ENCODE measurements at places on chromosomes 5 and 9.
A peak's percentile ranks its signal among the peaks of the same experiment; 100 is the strongest.

GRCh38 chr9:28332648-28333047 is 759.4 kb upstream of the C9orf72 start:
- DNase-seq = no peak

DNA sequence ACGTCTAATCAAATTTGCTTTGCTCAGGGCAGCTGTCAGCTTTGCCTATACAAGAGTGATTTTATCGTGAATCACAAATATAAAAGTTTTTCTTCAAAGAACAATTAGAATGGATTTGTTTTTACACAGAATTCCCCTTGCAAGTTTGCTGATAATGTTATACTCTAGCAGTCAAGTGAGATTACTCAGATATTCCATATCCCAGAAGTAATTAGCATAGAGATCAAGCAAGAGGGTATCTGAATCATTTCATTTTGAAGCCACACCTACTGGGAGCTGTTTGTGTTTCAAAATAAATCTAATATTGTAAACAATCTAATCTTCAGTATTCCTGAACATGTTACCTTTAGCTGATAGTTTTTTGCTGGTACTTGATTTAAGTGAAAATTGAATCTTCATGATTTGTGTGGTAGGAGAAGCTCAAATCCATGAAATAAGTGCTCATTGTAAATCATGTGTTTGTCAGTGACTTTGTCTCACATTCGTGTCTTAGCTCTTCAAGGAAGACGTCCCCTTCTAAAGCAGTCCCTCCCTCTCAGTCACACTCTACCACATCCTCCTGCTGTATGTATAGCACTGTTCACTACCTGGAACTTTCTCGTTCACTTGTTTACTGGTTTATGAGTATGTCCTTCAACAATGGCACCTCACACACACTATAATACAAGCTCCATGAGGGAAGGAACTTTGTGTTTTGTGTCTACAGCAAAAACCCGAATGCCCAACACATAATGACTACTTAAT is 3.3 kb upstream of the TTC39B start:
- no peak for DNase-seq

DNA sequence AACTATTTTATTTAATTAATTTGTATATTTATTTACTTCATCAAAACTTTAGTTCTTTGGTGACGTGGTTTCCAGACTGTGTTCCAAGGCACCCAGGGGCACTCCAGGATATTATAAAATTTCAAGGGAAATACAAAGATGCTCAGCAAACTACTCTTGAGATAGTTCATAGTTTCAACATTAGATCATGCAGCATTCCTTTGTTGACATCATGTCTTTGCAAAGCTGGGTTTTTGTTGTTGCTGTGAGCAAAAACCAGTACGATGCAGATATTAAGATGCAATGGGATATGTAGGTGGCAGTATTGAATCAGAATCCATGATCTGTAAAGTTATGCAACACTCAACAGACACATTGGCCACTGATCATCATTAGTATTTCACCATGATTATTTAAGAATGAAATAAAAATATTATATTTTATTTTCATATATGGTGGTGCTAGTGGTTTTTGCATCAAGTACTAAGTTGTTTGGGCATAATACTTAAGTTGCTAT is 219.7 kb downstream of the ADCY2 start:
- no peak for DNase-seq

GRCh38 chr5:40828021-40828631 is 6.9 kb downstream of the RPL37 start:
- no peak for DNase-seq

DNA sequence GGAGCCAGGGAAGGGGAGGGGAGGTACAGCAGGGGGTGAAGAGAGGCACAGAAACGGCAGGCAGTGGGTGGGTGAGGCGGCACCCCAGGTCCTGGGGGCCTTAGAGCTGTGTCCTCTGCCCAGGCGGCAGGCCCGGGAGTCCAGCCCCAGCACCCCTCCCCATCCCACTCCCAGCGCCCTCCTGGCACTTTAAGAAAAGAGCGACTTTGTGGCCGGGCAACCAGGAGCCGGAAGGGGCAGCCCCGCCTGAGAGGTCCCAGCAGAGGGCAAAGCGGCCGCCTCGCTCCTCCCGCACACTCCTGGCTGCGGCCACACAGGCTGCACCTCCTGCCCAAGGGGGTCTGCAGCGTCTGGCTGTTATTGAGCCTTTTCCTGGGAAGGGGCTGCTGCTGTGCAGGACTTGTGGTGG is 42.6 kb downstream of the NACC2 start:
- peak; percentile 53 for DNase-seq

DNA sequence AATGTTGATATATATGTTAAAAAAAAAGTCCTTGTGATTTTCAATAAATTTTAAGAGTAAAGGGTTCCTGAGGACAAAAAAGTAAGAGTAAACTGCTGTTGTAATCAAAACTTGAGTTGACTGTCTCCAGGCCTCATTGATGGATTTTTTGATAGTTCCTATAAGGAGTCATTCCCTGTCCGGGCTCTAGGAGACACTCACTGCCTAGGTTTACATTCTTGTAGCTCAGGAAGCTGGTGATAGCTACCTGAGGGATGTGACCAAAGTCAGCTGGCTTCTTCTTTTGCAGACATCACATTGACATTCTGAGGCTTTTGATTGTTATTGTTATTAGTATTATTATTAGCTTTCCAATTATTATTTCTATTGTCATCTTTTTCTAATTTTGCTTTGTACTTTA is 116.5 kb upstream of the FBXL7 start:
- no peak for DNase-seq

DNA sequence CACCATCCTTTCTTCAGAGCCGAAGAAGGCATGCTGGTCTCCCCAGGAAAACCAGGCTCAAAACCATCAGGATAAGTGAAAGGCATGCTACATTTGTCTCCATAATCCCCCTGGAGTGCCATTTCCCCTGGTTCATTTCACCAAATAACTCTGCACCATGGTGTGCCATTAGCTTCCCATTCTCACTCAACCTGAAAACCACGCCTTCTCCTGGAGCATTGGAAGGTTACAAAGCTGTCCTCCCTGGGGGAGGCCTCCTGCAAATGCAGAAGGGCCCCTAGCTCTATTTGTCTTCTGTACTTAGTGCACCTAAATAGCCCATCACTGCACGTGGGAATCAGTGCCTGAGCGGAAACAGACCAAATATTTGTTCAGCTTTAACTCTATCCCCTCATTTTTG is 90.2 kb upstream of the ICE1 start:
- peak; percentile 78 for DNase-seq

DNA sequence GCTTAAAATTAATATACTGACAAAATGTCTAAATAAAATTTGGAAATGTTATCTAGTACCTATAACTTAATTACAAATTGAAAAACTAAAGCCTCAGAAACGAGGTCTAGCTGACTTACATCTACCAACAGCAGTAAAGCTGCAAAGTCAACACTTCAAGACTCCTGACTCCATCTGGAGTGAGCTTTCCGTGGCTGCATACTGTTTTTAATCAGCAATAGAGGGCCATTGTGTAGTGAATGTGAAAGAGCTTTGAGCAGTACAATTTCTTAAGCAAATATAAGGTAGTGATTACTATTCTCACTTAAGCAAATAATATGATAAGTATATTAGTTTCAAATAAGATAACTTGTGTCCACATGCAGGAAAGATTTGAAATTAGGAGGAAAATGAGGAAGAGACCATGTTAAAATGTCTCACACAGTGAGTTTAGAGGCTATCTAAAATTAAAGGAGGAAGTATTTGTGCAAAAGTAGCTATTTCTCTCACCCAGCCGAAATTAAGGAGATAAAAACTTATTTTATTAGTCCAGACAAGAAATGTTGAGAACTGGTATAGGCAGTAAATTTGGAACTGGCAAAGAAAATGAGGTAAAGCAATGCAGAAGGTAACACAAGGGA is 6.4 kb downstream of the SPINK6 start:
- DNase-seq = no peak

- no peak for DNase-seq
These were observed 107.3 kb downstream of the ZDHHC21 start for GRCh38 chr9:14585730-14586473.

DNA sequence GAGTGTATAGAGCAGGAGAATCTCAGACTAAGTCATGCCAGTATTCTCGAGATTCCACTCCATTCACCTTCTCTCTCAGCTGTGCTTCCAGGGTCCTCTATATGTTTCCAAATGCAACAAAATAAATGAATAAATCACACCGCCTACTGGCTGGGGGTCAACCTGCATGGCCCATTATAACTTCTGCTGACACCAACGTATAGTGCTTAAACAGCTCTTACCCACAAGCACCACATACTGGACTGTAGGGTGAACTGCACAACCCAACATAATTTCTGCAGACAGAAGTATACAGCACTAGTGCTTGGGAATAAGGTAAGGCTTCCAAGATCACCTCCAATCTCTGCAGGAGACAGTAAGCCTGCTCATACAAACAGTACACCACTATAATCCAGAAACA is 33.1 kb upstream of the HTR4 start:
- DNase-seq = no peak

- no peak for DNase-seq
These were observed 190.3 kb downstream of the SYK start for GRCh38 chr9:90991953-90992352.

DNA sequence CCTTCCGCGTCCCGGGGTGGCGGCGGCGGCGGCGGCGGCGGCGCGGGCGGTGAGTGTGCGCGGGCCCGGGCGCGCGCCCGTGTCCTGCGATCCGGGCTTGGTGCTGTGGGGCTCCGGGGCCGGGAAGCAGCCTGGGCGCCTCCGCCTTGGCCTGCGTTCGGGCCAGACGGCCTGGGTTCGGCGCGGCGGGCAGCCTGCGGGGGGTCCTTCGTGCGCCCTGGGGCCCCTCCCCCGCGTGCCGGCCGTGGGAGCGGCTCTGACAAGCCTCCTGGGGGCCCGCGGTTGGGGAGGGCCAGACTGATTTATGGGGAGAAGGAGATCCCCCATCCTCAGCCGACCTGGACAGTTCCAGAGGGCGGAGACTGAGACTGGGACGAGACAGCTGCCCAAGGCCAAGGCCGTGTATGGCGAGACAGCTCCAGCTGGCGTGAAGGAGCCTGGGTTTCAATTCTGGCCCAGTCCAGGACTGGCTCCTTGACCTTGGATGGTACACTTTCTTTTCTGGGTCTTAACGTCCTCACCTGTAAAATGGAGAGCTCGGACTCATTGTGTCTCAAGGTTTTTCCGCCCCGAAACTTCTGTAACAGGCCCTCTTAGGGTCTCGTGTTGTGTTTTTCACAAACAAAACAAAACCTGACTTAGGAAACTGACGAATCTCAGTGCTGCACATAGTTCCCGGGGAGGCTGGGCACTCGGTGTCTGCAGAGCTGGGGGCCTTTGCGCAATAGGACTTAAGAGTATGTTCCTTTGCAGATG is 603 bp downstream of the TMEM268 start:
- peak; percentile 80 for DNase-seq

DNA sequence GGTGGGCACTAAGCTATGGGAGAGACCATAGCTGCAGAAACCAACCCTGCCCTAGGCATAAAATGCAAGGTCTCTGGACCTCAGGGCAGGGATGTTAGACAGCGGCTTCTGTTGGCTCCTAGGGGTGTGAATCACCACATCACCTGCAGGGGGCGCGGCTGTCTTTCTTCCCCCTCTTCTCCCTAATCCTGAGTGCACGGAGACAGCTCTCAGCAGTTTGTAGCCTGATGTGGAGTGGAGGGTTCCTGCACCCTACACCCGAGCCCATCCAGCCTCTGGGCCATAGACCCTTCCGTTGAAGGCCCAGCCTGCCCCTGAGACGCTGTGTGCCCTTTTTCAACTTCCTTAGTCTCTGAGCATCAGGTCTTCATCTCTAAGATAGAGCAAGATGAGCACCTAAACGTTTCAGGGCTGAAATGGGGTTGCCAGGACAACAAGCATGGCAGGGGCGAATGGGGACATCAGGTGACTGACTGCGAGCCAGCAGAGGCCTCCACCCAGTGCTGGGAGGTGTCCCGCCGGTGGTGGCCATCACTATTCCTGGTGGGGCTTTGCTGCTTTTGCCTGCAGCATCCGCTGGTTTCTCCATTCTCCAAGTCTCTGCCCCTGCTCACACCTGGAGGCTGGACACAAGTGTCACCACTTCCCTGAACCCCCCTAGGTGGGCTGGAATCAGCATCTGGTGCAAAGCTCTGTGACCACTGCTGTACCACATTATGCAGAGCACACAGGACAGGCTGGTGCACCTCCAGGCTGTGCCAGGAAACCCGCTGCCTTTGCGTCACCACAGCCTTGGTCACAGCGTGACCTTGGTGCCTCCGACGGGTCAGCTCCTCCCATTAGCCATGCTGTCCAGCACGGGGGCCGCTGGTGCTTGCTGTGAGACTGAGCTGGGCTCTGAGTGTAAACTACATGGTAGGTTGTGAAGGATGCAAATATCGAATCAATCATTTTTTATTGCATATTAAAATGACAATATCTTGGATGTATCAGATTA is 2.5 kb upstream of the SEC16A start:
- peak; percentile 79 for DNase-seq

DNA sequence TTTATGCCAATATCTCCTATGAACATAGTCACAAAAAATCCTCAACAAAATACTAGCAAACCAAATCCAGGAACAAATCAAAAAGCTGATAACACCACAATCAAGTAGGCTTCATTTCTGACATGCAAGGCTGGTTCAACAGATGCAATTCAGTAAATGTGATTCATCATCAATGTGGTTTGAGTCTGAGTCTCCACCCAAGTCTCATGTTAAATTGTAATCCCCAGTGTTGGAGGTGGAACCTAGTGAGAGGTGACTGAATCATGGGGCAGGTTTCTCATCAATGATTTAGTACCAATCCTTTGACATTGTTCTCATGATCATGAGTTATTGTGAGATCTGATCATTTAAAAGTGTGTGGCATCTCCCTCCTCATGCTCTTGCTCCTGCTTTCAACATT is 1072.7 kb downstream of the NR2F1-AS1 start:
- no peak for DNase-seq

DNA sequence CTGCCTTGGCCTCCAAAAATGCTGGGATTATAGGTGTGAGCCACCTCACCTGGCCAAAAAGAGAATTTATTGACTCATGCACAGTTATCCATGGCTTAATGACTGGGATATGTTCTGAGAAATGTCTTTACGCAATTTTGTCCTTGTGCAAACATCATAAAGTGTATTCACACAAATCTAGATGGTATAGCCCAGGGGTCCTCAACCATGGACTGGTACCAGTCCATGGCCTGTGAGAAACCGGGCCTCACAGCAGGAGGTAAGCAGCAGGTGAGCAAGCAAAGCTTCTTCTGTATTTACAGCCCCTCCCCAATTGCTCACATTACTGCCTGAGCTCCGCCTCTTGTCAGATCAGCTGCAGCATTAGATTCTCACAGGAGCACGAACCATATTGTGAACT is 12.4 kb upstream of the SIL1 start:
- peak; percentile 75 for DNase-seq

All from NCI-H1417 (cell line).